ENCODE measurements at places on chromosomes 2 and 18.

DNA sequence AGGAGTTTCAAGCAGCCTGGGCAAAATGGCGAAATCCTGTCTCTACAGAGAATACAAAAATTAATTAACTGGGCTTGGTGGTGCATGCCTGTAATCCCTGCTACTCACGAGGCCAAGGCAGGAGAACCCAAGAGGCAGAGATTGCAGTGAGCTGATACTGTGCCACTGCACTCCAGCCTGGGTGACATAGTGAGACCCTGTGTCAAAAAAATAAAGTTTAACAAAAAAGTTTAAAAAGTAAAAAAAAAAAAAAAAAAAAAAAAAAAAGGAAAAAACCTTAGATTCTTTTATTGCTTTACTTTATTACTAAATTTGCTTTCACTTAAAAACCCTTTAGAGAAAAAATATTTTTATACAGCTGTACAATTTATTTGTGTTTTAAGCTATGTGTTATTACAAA, 10.7 kb downstream of the CREB1 start:
- DNase-seq = no peak

GRCh38 chr2:134679745-134680144, 39.1 kb downstream of the TMEM163 start:
- no peak for DNase-seq

- no peak for DNase-seq
These were observed 87.2 kb downstream of the RHOB start for GRCh38 chr2:20533993-20534622.

DNA sequence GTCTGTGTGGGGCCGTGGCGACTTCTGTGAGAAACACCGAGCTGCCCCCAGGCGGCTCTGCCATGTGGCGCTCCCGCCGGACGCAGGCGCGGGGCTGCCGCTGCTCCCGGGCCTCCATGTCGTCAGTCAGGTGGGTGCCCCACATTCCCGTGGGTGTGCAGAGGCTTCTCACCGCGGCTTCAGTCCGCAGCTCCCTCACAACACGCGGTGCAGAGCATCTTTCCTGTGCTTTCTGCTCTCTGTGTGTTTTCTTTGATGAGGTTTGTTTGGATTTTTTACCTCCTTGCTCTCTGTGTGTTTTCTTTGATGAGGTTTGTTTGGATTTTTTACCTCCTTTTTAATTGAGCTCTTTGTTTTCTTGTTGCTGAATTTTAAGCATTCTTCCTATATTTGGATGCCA, 13.0 kb downstream of the AQP12A start:
- DNase-seq = no peak

GRCh38 chr2:118315606-118316005, 227.3 kb downstream of the INSIG2 start:
- DNase-seq = no peak
